Stimulated activated naive B cell treated with anti-CD40 and anti-IgM and Interleukin-4, amounts not matched to agents 10 μg/mL and 1 μg/mL and 100 μg/mL, for 72 hours (primary cell): ENCODE measurements at places on chromosomes 2 and 18.

DNA sequence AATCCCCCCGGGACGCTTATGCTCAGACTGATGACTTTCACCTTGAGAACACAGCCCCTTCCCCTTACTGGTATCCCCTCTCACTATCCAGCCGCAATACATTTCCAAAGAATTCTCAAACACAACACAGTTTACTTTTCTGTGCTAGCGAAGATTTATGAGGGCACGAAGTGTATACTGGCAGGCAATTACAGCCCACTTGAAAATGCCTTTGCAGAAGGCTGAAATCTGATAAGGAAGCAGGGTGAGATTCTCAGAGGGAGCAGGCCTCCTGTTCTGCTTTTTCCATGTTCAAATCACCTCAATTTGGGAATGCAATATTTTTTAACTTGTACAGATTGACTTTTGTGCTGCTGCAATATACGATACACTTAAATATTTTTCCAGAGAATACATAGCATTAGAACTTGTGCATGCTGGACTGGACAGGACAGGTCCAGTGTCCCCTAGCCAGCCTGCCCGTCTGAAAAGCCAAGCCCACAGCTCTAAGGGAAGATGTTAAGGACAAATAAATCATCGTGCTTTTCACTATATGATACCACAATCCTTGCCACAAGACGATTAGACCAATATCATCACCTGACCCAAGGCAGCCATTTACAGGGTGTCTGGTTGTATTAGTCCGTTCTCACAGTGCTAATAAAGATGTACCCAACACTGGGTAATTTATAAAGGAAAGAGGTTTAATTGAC is 262.1 kb downstream of the EPHA4 start:
- no peak for DNase-seq
- H3K4me3 ChIP-seq = no peak overlapping the region
- H3K27me3 ChIP-seq = no peaks in the 10 kb centered on the region
- no peaks in the 10 kb centered on the region for H3K36me3 ChIP-seq
- H3K27ac ChIP-seq = no peak overlapping the region
- peaks cover 11% of the 10 kb centered on the region for H3K4me1 ChIP-seq

DNA sequence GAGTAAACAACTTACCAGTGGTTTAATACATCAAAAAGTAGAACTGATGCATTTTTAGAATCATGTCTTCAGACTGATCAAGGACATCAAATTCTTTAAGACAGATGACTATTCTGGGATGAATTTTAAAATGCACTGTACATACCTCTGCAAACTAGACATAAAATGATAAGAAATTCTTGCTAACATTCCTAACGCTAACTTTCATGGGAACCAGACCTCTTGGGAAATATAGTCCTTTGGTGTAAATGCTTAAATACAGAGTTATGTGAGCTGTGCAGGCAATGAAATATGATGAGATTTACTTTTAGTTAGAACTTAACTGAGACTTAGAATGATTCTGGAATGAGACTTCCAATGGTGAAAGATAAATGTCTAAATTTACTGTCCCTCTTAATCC is 562.0 kb downstream of the NR4A2 start:
- no peak overlapping the region for H3K4me3 ChIP-seq
- H3K27me3 ChIP-seq = no peaks in the 10 kb centered on the region

- no peak overlapping the region for H3K27ac ChIP-seq
- no peak overlapping the region for H3K4me3 ChIP-seq
- H3K36me3 ChIP-seq = no peaks in the 10 kb centered on the region
- peaks cover 6% of the 10 kb centered on the region for H3K27me3 ChIP-seq
Observed at GRCh38 chr2:7954234-7954633, 727.6 kb upstream of the ID2 start.

DNA sequence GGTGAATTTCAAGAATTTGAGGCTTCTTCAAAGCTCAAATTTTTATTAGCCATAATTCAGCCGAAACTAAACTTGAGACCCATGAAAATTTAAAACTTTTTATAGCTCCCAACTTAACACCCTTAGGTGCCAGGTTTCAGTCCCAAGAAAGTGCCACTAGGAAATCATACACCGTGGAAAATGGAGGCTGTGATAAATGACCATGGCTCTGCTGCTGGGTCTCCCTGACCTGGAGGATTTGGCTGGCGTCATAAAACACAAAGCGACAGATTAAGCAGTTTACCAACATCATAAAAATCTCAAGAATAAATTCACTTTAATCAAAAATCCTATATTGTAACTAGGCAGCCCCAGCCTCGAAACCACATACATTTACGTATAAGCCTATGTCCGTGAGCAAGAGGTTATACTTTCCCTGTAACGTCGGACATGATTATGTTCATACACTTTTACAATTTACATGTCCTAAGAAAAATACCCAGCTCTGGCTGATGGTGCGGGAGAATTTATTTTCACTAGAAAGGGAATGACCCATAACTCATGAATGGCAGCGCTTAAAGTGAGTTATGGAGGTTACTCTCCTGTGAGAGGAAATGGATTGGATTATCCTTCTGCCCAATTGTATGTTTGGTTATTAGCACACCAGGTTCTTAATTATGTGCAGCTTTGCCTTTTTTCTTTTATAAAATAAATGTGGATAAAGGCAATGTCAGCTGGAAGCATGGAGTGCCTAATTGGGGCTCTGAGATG is 329.4 kb downstream of the AGPS start:
- peaks cover 6% of the 10 kb centered on the region for H3K4me1 ChIP-seq
- H3K27ac ChIP-seq = no peak overlapping the region
- peaks cover 4% of the 10 kb centered on the region for H3K27me3 ChIP-seq
- H3K36me3 ChIP-seq = no peaks in the 10 kb centered on the region
- H3K4me3 ChIP-seq = no peak overlapping the region

- no peak overlapping the region for H3K4me3 ChIP-seq
- H3K27ac ChIP-seq = no peak overlapping the region
- no peaks in the 10 kb centered on the region for H3K36me3 ChIP-seq
- H3K27me3 ChIP-seq = peaks cover 19% of the 10 kb centered on the region
- DNase-seq = peak; percentile 11
- peaks cover 5% of the 10 kb centered on the region for H3K4me1 ChIP-seq
Observed at GRCh38 chr2:198374375-198375082, 570.1 kb downstream of the PLCL1 start.

DNA sequence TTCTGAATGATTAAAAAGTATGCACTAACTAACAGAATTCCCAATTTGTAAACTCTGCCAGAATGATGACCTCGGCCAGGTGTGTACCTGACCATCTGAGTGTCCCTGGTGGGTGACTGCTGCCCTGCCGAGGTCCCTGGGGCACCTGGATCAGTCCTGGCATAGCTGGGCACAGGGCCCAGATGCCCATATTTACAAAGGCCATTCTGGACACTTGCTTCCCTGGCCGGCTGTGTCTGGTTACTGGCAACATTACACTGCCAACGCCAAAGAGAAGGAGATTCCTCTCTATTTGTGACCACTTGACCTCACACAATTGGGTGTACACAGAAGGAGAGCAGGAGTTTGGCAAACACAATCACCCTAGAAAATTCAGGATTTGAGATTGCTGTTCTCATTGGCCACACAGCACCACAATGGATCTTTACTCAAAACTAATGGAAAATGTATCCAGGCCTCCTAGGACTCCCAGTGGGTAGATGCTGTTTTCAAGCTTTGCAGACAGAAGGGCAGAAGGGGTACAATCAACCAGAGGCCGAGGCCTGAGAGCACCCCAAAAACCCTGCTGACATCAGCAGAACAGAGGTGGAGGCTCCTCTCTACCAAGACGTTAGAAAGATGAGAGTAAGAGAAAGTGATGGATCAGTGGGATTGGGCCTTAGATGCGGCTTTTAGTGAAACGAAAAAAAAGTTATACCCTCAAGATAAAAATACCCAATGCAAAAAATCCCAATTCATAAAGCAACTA is 58.3 kb upstream of the PXDN start:
- peaks cover 38% of the 10 kb centered on the region for H3K27me3 ChIP-seq
- no peaks in the 10 kb centered on the region for H3K36me3 ChIP-seq
- no peak overlapping the region for H3K4me3 ChIP-seq
- DNase-seq = no peak

DNA sequence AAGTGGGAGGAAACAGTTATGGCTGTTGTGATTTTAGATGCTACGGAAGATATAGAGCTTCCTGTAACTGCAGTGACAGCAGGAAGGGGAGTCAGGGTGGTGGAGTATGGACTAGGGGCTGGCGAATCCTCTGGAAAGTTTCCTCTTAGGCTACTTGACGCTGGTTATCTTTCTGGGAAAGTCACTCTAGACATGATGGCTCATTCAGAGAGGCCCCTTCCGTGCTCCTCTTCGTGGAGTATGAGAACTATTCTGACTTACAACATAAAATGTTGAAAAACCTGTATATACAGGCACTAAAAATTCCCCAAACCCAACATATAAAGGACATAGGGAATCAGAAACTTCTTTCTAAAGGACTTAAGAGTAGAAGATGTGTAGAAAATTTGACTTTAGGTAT is 78.8 kb downstream of the C18orf54 start:
- no peaks in the 10 kb centered on the region for H3K4me1 ChIP-seq
- H3K27me3 ChIP-seq = peaks cover 23% of the 10 kb centered on the region
- H3K4me3 ChIP-seq = no peak overlapping the region
- DNase-seq = no peak
- H3K27ac ChIP-seq = no peak overlapping the region

DNA sequence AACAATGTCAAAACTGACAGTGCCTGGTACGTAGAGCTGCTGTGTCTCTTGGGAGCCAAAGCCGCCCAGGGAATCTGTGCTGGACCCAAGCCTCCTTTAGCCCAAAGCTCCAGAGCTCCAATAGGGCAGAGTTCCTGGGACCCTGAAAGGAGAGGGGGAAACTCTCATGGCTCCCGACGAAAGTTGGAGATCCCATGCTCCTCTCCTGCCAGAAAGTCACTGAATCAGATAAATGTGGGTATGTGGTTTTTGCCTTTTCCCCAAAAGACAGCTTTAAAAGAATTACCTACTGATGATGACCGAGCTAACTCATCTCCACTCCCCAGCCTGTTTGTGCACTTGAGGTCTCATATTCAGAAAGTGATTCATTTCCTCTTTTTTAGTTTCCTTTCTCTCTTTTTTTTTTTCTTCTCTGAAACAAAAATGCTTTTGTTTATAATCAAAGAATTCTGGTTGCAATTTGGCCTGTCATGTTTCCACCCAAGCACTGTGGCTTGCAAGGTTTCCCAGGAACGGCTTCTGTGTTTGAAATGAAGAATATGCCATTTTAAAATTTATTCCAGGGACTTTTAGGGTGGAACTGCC is 14.1 kb upstream of the PMAIP1 start:
- H3K4me3 ChIP-seq = peak overlapping the region; percentile 21
- H3K36me3 ChIP-seq = no peaks in the 10 kb centered on the region
- H3K27ac ChIP-seq = peak overlapping the region; percentile 87

GRCh38 chr2:18149660-18150246 is 271.3 kb downstream of the KCNS3 start:
- peaks cover 5% of the 10 kb centered on the region for H3K27me3 ChIP-seq
- H3K27ac ChIP-seq = no peak overlapping the region
- no peak for DNase-seq
- no peaks in the 10 kb centered on the region for H3K4me1 ChIP-seq
- no peak overlapping the region for H3K4me3 ChIP-seq
- no peaks in the 10 kb centered on the region for H3K36me3 ChIP-seq

DNA sequence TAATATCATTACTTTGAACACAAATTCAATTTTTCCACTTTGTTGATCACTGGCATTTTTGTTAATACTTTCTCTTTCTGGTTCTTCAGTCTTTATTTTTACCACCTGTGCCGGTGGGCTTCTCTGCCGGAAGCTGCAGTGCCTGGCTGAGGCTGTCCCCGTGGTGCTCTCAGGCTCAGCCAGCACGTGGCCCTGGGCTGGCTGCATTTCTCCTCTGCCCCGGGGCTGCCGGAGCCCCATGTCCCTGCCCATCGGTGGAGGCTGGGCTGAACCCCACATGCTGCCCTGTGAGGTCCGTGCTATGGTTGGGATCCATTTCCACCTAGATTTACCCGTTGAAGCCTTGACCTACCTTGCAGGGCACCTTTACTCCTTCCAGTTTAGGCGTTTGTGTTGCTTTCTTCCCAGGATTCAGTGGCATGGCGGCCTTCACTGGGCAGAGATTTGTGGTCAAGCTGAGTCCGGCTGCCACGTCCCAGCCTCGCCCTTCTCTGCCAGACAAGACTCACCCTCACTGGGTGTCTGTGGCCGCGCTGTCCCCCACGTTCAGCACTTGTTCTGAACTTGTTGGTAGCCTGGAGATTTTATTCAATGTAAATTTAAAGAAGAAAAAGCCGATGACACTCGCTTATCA is 12.8 kb upstream of the TMEM18 start:
- no peaks in the 10 kb centered on the region for H3K27me3 ChIP-seq
- H3K36me3 ChIP-seq = peaks cover 26% of the 10 kb centered on the region
- H3K4me3 ChIP-seq = peak overlapping the region; percentile 30
- DNase-seq = no peak
- peaks cover 29% of the 10 kb centered on the region for H3K4me1 ChIP-seq
- peak overlapping the region; percentile 57 for H3K27ac ChIP-seq

DNA sequence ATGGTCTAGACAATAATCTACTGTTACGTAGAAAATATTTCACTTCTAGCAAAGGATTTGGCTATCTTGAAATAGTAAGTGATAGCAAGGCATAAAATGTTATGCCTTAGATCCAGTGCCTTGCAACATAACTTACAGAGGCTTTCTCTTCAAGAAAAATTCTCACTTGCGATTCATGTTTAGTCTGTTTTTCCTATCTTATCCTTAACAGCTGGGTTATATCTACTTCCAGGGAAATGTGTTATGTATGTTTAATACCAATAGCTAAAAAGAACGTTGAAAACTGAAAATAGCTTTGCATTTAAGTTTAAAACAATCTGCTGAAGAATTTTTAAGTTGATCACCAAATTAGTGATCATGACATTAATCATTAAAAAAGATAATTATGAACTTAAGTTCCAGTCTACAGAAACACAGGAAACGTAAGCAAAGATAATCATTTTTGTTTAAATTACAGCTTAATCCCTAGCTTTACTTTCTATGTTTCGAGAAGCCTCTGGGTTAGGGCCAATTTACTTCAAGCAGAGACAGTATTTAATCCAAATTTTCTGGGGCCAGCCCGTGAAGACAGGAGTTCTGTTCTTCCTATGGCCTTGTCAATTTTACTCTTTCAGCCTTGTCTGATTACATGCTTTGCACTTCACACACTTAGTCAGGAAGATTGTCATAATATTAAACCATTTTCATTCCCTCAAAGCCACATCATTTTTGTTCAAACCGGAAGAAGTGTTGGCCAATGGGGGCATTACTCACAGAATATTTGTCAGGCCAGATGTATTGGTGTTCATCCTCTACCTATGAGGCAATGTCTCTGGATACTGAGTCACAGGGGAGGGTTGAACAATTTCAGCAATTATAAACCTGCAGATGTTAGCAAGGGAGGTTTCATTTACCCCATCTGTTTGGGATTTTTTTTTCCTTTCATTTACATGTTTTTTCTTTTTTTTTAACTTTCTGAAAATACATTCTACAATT is 1132.9 kb upstream of the ZEB2 start:
- H3K4me1 ChIP-seq = peaks cover 6% of the 10 kb centered on the region
- H3K36me3 ChIP-seq = no peaks in the 10 kb centered on the region
- no peak for DNase-seq
- no peak overlapping the region for H3K4me3 ChIP-seq
- no peaks in the 10 kb centered on the region for H3K27me3 ChIP-seq

GRCh38 chr2:8312861-8313830 is 368.7 kb upstream of the ID2 start:
- DNase-seq = peak; percentile 41
- peak overlapping the region; percentile 48 for H3K4me3 ChIP-seq
- no peaks in the 10 kb centered on the region for H3K36me3 ChIP-seq
- H3K27ac ChIP-seq = peak overlapping the region; percentile 79
- peaks cover 87% of the 10 kb centered on the region for H3K27me3 ChIP-seq

- no peaks in the 10 kb centered on the region for H3K4me1 ChIP-seq
- H3K27me3 ChIP-seq = no peaks in the 10 kb centered on the region
- DNase-seq = no peak
- H3K4me3 ChIP-seq = no peak overlapping the region
- H3K36me3 ChIP-seq = no peaks in the 10 kb centered on the region
Observed at GRCh38 chr18:21123290-21123926, 11.8 kb upstream of the ROCK1 start.

- no peak overlapping the region for H3K4me3 ChIP-seq
- H3K4me1 ChIP-seq = peaks cover 31% of the 10 kb centered on the region
- DNase-seq = no peak
Observed at GRCh38 chr2:205696927-205697441, 14.7 kb downstream of the NRP2 start.
